ENCODE measurements at places on chromosomes 7 and 10.

DNA sequence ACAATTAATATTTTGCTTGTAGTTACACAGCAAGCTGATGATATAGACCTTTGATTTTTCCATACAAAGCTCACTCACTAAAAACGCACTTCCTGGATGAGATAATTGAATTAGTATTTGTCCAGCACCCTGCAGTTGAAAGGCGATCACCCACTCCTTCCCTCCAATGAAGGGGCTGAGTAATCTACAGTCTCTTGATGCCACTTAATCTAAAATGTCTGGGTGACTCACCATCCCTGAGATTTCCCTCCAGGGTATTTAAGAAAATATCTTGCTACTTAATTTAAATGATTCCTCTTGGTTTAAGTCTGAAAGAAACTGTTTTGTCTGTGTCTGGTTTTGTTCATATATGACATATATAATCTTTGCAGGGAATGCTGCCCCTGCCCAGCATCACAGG lies 515.3 kb downstream of the GRID1 start:
- peak; percentile 67 for DNase-seq

DNA sequence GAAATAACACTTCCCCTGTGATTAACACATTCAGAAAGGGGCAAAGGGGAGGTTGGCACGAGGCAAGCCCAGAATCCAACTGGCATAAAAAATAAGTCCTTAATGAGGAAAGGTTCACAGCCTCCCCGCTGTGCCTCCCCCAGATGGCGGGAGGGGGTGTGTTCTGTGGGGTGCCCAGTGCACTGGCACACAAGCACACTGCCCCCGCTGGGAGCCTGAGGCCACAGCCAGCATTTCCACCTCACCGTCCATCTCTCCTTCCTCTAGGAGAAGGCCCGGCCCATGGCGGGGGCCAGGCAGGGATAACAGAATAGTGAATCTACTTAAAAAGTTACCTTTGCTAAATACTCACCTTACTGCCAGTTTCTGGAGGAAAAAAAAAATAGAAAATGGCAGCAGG lies 43.2 kb downstream of the PRKAG2 start:
- no peak for DNase-seq

DNA sequence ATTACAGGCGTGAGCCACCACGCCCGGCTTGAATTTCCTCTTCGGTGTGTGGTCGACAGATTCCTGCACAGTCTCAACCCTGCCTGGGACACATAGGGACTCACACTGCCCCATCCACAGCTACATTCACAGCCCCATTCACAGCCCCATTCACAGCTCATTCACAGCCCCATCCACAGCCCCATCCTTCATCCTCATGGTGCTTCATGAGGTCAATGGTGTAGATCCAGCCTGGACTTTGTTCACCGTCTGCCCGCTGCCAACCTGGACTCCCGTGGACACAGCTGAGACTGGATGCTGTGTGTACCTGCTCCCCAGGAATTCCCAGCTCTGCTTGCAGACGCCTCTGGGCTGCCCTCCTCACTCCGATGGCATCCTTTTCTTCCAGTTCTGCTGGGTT lies 5.2 kb downstream of the IDI2 start:
- DNase-seq = no peak

DNA sequence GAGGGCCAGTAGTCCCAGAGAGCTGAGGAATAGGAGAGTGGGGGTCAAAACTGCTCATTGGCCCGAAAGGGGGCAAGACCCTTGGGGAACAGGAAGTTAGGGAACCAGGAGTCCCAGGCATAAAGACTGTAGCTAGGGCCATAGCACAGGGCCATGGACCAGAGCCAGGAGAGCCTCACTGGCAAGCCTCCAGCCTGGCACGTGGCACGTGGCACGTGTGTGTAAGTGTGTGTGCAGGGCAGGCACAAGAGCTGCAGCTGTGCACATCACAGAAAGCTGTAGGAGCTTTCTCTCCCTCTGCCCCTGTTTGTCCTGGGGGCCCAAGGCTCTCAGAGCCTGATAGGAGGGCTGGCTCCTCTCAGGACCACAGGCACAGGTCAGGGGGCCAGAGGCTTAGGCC lies 47.8 kb upstream of the SLF2 start:
- DNase-seq = no peak

GRCh38 chr7:52352013-52352981 lies 683.1 kb upstream of the POM121L12 start:
- no peak for DNase-seq

DNA sequence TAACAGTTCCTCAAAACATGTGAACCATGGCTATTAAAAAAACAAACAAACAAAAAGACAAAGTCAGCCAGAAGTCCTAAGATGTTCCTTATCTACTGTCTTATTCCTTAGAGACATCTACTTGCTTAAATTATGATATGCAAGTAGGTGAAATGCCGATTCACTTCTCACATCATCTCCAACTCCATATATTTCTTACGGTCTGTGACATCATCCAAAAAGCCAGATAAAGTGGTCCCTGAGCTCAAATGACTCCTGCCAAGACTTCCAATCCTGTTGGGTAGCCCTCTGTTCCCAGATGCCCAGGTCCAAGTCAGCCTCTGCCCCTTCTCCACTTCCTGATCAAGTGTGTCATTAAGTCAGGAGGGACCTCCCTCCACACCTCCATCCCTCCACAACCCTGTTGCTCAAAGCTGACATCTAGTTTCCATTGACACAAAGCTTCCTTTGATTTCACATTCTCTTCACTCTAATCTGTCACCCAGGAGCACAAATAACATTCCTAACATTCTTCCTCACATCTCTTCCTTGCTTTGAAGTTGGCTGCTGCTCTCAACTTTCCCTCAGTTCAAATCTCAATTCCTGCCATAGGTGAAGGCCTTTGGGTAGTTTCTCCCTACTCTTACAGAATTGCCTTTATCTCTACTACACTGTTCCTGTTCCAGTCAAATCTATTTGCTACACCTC lies 56.1 kb upstream of the PDLIM1 start:
- DNase-seq = no peak

DNA sequence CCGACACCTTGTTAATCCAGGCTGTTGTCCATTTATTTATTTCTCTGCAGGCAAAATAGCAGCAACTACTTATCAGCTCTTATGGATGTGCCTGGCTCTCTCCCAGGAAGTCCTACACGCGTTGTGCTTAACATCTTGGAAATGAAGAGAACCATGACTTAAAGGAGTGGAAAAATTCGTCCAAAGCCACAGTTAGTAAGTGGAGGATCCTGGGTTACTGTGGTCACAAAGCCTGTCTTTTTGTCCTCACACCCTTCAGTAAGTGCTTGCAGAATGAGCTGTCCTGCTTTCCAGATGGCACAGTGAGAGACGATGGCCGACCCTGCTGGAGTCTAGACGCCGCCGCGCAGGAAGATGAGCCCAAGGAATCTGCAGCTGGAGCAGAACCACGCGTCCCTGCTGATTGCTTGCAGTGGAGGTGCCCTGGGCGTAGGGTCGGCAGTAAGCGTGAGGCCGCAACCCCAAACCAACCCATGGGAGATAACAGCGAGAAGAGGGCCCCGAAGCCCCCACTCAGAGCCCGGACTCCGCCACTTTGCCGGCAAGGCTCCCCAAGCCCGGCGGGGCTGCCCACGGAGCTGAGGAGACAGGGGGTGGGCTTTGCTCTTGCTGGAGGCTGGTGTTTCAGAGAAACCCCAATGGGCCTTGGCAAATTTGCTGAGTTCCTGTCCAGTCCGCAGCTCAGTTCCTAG lies 178.6 kb downstream of the CXCL12 start:
- no peak for DNase-seq

DNA sequence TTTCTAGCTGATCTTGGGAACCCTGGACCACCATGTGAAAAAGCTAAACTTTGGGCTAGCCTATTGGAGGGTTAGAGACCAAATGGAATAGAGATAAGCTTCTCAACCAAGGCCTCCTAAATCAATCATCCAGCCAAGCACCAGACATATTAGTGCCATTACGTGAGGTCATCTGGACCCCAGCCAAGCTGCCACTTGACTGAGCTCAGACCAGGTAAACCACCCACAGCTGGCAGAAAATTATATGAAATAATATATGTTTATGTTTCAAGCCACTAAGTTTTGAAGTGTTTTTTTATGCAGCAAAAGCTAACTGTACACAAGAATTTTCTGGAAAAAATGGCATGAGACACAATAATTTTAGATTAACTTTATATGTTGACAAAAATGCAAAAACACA lies 82.6 kb upstream of the PCGF5 start:
- no peak for DNase-seq

- DNase-seq = no peak
Observed at GRCh38 chr7:148419856-148420832, 170.4 kb upstream of the C7orf33 start.

- DNase-seq = no peak
Observed at GRCh38 chr7:3910054-3910453, 609.0 kb downstream of the SDK1 start.

GRCh38 chr7:98624846-98625420 lies 7.8 kb downstream of the NPTX2 start:
- DNase-seq = no peak

DNA sequence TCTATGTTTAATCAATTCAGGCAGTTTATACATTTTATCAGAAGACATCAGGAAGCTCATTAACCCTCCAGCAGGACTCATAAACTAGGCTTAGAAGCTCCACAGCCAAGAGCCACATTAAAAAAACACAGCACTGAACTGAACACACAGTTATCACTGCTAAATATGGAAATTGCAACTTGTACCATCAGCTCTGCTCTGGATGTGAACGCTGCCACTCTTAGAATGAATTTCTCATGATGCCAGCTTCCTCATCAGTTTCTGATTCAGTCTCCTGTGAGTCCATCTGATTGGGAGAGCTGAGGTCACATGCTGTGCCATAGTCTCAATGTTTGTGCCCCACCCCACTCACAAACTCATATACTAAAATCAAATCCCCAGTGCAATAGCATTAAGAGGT lies 17.1 kb upstream of the ING3 start:
- DNase-seq = no peak

DNA sequence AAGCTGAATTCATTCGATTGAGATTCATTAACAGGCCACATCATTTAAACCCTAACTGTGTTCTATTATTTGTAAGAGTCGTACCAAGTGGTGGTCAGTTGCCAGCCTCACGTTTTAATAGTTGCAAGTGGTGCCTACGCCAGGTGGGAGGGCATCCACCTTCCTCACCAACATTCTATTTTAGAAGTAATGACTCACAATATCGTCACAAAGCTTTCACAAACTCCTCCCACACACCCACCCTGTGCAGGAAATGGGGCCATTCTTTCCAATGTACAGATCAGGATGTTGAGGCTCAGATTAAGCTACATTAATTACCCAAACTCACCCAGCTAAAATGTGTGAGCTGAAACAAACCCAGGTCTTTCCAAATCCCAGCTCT lies 77.3 kb upstream of the SAMD8 start:
- peak; percentile 25 for DNase-seq

GRCh38 chr7:27883696-27884095 lies 143.7 kb downstream of the TAX1BP1 start:
- DNase-seq = no peak

DNA sequence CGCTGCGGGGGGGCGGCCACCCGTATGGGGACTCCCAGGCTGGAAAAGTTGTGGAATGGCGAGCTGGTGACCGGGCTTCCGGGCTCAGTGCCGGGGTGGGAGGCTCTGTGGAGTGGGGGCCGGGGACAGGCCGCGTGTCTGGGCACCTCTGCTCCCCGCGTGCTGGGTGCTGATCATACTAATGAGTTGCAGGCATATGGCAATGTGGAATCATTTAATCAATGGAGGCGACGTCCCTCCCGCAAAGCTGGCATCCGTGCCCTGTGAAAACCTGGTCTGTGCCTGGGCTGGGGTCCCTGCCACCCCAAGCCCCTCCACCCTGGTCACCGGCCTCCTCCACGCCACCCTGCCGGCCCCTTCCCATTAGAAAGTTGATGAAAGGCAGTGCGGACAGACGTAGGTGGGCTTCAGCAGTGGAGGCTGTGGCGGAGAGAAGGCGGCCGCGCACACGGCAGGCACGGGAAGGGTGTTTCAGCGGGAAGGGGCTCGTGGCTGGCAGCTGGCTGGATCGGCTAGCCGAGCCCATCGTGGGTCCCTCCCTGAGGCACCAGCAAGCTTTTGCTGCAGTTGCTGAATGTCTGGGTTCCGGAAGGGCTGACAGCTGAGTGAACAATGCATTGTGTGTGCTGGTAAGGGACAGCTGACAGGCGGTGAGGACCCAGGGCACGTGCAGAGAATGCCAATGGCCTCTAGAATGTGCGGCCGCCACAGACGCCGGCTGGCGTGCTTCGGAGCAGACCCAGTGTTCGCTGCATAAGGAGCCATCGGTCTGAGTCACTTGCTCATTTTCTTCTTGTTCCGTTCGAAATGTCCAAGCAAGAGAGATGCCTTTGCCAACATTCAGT lies 1.5 kb downstream of the ADGRA1 start:
- DNase-seq = no peak

GRCh38 chr7:135801045-135801693 lies 52.6 kb upstream of the FAM180A start:
- peak; percentile 80 for DNase-seq

GRCh38 chr7:157412021-157412443 lies 75.2 kb downstream of the DNAJB6 start:
- DNase-seq = peak; percentile 95

GRCh38 chr7:27260211-27260610 lies 17.6 kb downstream of the EVX1 start:
- DNase-seq = no peak

- peak; percentile 14 for DNase-seq
Observed at GRCh38 chr7:83148776-83149175, 13.9 kb downstream of the PCLO start.

DNA sequence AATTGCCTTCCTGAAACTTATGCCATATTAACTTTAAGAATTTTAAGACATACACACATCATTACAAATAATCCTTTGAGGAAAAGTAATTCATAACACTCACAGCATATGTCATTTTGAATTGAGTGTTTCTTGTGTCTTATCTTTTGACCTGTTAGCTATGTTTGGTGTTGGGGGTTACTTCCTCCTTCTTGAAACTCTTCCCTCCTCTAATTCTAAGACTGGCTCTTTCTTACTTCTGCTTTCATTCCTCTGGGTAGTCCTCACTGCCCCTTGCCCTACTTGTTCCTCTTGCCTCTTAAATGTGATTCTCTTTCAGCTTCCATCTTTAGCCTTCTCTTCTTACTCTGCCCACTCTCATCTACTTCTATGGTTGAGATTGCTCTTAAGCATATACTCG lies 28.3 kb upstream of the PIP4K2A start:
- DNase-seq = no peak

DNA sequence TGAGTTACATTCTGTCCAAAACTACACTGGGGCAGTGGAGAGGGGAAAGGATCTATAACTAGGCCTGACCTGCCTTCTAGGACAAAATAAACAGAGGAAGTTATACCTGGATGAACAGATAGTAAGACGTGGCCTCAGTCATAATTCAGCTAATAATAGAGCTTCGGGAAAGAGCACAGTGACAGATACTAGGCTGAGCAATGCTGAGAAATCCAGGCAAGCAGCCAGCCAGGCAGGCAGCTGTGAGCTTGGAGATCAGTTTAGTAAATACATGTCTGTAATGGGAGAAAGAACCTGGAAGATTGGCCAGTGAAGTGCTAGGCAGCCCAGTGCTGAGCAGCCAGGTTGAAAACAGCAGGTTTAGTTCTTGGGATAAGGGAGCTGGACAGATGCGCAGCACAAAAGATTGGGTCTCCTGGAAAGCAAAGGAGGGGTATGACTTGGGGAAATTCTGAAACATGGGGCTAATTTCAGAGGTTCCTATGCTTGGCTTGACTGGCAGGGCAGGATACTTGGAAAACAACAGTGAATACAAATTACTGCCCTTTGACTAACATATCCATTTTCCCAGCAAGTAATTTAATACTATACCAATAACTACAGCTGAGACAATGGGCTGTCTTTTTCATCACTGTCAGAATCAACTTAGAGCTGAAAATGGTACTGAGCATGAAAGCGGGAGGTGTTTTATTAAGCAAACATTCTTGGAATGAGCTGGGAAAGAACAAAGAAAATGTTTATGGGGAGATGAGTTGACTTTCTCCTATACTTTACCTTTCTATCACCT lies 140.8 kb downstream of the DGKB start:
- peak; percentile 85 for DNase-seq

Data from fibroblast of mammary gland (primary cell).